ENCODE measurements at places on chromosomes 13 and 19.

- H3K36me3 ChIP-seq: no peaks in the 10 kb centered on the region
- H3K27ac ChIP-seq: no peak overlapping the region
- no peaks in the 10 kb centered on the region for H3K4me1 ChIP-seq
- no peak for DNase-seq
- H3K4me3 ChIP-seq: no peak overlapping the region
- H3K27me3 ChIP-seq: no peaks in the 10 kb centered on the region
Observed at GRCh38 chr19:31716826-31717225, 367.6 kb upstream of the TSHZ3 start.

DNA sequence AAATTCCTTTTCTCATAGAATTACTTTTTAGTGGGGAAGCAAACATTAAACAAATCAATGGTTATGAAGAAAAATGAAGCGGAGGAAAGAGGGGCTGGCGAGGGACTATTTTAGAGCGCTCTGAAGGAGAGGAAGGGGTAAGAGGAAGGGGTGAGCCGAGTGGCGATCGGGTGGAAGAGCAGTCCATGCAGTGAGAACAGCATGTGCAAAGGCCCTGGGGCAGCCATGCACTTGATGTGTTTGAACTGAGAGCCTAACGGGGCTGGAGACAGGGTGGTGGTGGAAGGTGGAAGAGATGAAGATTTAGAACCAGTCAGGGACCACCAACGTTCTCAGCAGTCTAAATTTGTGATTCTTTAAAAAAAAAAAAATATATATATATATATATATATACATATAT, 14.4 kb upstream of the NOP53 start:
- H3K27ac ChIP-seq: no peak overlapping the region
- no peaks in the 10 kb centered on the region for H3K27me3 ChIP-seq
- peaks cover 3% of the 10 kb centered on the region for H3K36me3 ChIP-seq
- no peak overlapping the region for H3K4me3 ChIP-seq

DNA sequence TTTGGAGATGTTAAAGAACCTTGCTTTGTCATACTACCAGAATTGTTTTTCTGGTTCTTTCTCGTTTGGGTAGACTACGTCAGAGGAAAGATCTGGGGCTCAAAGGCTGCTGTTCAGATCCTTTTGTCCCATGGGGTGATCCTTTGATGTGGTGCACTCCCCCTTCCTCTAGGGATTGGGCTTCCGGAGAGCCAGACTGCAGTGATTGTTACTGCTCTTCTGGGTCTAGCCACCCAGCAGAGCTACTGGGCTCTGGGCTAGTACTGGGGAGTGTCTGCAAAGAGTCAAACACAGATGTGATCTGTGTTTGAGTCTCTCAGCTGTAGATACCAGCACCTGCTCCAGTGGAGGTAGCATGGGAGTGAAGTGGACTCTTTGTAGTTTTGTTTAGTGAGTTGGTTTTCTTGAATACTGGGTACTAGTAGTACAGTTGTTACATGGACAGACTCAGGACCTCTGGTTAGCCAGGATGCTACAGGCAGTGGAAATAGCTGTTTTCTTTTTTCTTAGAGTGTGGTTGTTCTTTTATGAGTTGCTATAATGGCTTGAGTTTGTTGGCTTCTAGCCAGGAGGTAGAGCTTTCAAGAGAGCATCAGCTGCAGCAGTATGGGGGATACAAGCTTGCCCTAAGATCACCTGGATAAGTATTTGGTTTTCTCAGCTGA, 34.4 kb downstream of the DNAJC15 start:
- no peaks in the 10 kb centered on the region for H3K27me3 ChIP-seq
- H3K36me3 ChIP-seq: no peaks in the 10 kb centered on the region

DNA sequence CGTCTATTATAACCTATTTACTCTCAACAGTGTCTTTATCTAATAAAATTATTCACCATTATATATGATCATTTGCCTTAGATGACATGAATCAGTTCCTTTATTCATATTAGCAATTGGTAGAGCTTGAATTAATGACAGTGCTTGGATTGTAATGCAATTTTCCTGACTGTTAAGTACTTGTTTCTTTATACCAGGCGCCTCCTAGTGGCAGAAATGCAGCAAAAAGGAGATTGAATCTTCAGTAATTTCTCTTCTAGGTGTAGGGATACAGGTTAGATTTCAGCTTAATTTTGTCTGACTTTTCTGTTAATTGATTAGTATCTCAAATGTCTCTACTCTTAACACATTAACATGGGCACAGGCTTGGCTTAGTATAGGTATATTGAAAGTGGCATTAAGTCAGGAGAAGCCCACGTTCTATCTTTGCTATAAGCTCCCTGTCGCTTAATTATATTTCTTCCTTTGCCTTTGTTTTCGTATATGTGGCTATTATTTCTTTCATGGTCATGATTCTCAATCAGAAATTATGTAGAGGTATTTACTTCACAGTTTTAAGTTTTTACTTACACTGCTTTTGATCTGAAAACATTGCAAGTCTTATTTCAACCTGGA, 9.1 kb upstream of the LHFPL6 start:
- peak; percentile 94 for DNase-seq
- no peak overlapping the region for H3K4me3 ChIP-seq
- H3K27ac ChIP-seq: no peak overlapping the region
- no peaks in the 10 kb centered on the region for H3K4me1 ChIP-seq

- H3K36me3 ChIP-seq: no peaks in the 10 kb centered on the region
- H3K4me1 ChIP-seq: no peaks in the 10 kb centered on the region
- H3K27me3 ChIP-seq: no peaks in the 10 kb centered on the region
- no peak for DNase-seq
- no peak overlapping the region for H3K27ac ChIP-seq
Observed at GRCh38 chr19:51780270-51780669, 14.7 kb upstream of the FPR3 start.

GRCh38 chr13:22538400-22538799, 642.4 kb upstream of the SGCG start:
- no peaks in the 10 kb centered on the region for H3K4me1 ChIP-seq
- H3K36me3 ChIP-seq: no peaks in the 10 kb centered on the region

GRCh38 chr19:35779033-35779432, 3.7 kb downstream of the ARHGAP33 start:
- DNase-seq: no peak
- no peak overlapping the region for H3K27ac ChIP-seq
- H3K4me3 ChIP-seq: peak overlapping the region; percentile 12

- H3K36me3 ChIP-seq: no peaks in the 10 kb centered on the region
- H3K27ac ChIP-seq: no peak overlapping the region
- H3K4me3 ChIP-seq: no peak overlapping the region
- no peak for DNase-seq
Observed at GRCh38 chr13:85864963-85865530, 65.8 kb upstream of the SLITRK6 start.

DNA sequence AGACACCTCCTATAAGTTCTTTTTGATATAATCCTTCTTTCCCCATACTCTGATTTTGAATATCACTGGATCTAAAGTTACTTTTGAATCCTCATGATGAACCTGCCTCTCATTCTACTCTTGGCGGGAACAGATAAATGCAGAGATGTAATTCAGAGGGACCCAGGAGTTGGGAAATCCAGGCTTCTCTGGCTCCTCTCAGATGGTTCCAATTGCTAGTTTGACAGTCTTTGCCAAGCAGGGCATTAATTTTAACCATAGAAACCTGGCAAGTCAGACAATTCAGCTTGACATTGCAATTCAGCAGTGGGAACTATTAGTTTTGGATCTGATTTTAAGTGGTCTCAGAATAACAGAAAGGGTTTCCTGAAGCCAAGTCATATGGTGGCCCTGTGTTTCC, 67.3 kb upstream of the KLF12 start:
- H3K4me1 ChIP-seq: peaks cover 3% of the 10 kb centered on the region
- H3K27ac ChIP-seq: no peak overlapping the region
- H3K27me3 ChIP-seq: no peaks in the 10 kb centered on the region
- no peak for DNase-seq
- H3K36me3 ChIP-seq: no peaks in the 10 kb centered on the region
- H3K4me3 ChIP-seq: no peak overlapping the region

- peak; percentile 100 for DNase-seq
- no peaks in the 10 kb centered on the region for H3K36me3 ChIP-seq
- no peaks in the 10 kb centered on the region for H3K27me3 ChIP-seq
- peaks cover 26% of the 10 kb centered on the region for H3K4me1 ChIP-seq
Observed at GRCh38 chr19:2529473-2529918, 53.6 kb downstream of the GADD45B start.

- H3K36me3 ChIP-seq: no peaks in the 10 kb centered on the region
- peaks cover 55% of the 10 kb centered on the region for H3K27me3 ChIP-seq
- no peak for DNase-seq
- H3K27ac ChIP-seq: no peak overlapping the region
- peaks cover 15% of the 10 kb centered on the region for H3K4me1 ChIP-seq
Observed at GRCh38 chr13:99968521-99969452, 2.8 kb downstream of the ZIC5 start.

- H3K27me3 ChIP-seq: no peaks in the 10 kb centered on the region
- no peaks in the 10 kb centered on the region for H3K36me3 ChIP-seq
- H3K4me3 ChIP-seq: no peak overlapping the region
Observed at GRCh38 chr13:78977311-78977710, 318.4 kb upstream of the OBI1 start.

Measured in trophoblast cell (in vitro differentiated cells and primary cell).